Muscle of leg (tissue), 16 donors: ENCODE measurements at places on chromosomes 4 and X. TPM values are rescaled to one million over a fixed set of nuclear protein-coding genes. Genes with fewer than 3 reads are reported as not detected.

PLAC8 gene
- 0.84 TPM for total RNA-seq

CD38 gene
- total RNA-seq = 0.44 TPM

- peak; percentile 73 for DNase-seq
Observed at GRCh38 chrX:49282647-49283011, 13.0 kb downstream of the PPP1R3F start.

- DNase-seq = no peak
Observed at GRCh38 chrX:20333672-20334071, 67.0 kb upstream of the RPS6KA3 start.

DNA sequence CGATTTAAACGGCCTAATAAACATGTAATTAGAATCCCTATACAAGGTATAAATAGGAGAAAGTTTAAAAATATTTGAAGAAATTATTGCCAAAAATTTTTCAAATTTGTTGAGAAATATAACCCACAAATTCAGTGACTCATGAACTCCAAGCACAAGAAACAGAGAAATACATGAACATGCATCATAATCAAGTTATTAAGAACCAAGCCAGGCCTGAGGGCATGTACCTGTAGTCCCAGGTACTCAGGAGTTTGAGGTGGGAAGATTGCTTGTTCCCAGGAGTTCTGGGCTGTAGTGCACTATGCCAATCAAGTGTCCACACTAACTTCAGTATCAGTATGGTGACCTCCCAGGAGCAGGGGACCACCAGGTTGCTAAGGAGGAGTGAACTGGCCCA lies 341.9 kb downstream of the CAMK2D start:
- DNase-seq = no peak

DNA sequence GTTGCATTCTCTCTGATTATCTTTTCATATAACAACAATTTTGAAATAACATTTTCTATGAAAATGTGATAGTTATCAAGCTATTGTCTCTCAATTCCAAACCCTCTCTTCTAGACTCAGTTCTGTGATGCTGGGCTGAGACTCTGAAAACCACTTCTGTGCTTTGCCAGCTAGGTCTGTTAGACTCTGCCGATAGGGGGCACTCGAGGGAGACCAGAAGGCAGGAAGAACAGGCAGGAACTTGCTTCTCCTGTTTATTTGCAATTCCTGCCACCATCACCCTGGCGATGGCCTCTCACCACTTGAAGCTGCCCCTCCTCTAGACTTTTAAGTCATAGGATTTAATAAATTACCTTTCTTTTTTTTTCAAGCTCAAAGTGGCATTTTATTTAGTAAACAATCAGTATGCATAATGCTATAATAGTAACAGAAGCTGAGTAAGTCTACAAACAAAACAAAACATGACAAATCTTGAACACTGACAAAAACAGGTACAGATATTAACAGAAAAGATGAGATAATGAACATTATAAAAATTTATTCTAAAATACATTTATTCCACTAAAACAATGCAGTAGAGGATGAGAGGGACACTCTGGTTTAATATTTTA lies 49.7 kb downstream of the RASL11B start:
- DNase-seq = peak; percentile 65

DNA sequence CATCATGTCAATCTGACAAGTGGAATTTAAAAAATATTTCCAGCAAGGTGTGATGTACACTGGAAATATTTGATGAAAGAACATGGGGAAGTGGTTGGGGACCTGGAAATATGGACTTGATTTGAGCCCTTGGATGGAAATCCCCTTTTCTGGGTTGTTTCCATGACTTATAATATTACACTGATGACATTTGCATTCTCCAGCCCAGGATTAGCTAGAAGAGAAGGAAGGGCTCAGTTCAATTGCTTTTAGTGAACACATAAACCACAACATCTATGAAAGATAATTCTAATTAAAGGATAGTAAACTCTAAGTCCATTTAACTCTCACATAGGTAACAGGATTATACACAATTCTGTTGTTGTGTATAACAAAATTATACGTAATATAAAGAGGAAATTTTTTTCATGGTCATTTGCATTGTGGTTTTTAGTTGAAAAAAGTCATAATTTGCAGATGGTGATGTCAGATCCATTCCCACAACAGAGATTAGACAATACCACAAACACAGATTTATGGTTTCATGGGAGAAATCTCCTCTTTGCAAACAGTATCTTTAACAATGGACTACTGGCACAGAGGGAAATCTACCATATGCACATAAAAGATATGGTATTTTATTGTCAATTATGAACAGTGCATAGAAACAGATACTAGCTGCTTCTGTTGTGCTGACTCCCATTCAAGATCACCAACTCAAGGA lies 126.5 kb downstream of the DKK2 start:
- DNase-seq = no peak

GRCh38 chr4:113739197-113739596 lies 22.3 kb downstream of the CAMK2D start:
- DNase-seq = no peak
